ENCODE measurements at places on chromosomes 13 and 19.

- DNase-seq: no peak
These were observed 6.2 kb downstream of the TUBB4A start for GRCh38 chr19:6495947-6496346.

DNA sequence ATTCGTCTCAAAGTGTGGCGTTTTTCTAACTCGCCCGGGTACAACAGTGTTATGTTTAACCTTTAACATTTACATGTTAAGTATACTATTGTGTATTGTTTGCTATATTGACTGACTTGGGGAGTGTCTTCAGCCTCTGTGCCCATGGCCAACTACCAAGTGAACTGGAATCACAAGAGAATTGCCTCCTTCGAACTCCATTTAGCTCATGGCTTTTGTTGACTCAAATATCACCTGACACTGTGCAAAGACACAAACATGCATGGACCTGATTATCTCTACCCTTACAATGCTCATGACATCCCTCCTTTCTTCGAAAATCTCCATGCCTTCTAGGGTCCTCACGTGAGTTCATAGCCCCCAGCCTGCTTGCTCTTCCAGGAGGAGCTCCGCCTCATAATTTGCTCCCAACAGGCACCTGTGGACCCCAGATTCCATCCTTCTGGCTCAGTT, 704 bp downstream of the ZNF814 start:
- no peak for DNase-seq

DNA sequence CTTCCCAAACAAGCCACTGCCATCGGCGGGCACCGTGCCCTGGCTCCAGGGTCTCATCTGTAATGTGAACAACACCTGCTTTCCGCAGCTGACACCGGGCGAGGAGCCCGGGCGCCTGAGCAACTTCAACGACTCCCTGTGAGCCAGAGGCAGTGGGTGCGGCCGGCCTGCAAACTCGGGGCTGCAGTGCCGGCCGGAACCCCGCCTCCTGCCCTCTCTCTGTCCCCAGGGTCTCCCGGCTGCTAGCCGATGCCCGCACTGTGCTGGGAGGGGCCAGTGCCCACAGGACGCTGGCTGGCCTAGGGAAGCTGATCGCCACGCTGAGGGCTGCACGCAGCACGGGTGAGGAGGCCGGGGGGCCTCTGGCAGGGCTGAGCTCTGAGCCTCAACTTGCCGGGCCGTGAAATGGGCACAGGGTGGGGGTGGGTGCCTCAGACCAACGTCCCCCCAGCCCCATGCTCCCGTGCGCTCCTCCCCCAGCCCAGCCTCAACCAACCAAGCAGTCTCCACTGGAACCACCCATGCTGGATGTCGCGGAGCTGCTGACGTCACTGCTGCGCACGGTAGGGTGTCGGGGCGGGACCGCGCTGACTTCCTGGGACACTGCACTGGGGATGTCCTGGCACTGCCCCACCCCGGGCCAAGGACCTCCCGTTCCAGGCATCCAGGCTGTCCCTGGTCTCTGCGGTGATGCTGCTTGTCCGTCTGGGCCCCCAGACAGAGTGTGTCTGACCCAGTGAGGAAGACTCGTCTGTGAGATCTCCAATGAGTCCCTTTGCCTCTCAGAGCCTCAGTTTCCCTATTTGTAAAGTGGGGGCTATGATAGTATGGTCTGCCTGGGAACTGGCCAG, 2.2 kb downstream of the ABCA7 start:
- no peak for DNase-seq

DNA sequence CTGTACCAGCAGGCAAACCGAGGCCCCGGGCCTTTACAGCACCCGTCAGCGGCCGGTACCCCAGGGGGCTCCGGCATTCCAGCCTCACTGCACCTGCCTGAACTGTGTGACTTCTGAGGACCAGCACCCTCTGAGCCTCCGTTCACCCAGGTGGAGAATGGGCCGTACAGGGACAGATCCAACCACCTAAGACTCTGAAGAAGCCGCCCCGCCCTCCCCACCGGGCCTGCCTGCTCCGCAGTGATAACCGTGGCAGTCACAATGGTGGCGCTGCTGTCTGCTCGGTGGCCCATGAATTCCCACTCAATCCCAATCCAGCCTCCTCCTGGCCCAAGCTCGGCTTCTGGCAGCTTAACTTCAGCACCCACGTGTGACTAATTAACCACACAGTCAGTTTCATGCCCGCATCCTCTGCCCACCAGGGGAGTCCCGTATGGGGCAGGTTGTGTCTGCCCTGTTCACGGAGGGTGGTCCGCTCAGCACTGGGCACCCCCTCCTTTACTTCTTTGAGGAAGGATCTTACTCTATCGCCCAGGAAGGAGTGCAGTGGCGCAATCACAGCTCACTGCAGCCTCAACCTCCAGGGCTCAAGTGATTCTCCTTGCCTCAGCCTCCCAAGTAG, 3.4 kb downstream of the TCF3 start:
- DNase-seq: no peak

DNA sequence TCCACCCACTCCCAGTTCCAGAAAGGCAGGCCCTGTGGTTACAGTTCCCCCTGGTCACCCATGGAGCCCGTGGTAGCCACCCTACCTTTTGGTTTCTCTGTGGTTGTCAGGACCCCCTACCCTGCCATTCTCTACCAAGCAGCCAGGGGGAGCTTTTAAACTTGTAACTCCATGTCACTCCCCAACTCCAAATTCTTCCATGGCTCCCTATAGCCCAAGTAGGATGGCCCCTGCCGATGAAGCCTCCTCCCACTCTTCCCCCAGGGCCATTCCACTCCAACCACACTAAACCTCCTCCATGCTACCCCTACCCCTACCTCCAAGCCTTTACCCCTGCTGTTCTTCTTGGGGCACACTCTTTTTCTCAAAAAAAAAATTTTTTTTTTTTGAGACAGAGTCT, 2.2 kb downstream of the S1PR2 start:
- no peak for DNase-seq

- DNase-seq: no peak
These were observed 4.4 kb downstream of the TRIR start for GRCh38 chr19:12730064-12730463.

- DNase-seq: no peak
These were observed 5.4 kb downstream of the GNA11 start for GRCh38 chr19:3099347-3100145.

- DNase-seq: no peak
These were observed 33.0 kb downstream of the MBD3L2B start for GRCh38 chr19:6988257-6988656.

GRCh38 chr13:95245071-95245470, 56.2 kb downstream of the ABCC4 start:
- DNase-seq: no peak

Data from activated CD8-positive, alpha-beta memory T cell treated with anti-CD3 and anti-CD28 coated beads for 4 hours (primary cell).